ENCODE measurements at places on chromosomes 11 and 22. TPM values are rescaled to one million over a fixed set of nuclear protein-coding genes. Genes with fewer than 3 reads are reported as not detected.

Gene MS4A3
- not detected for total RNA-seq

Gene CDC42EP1
- 15.1 TPM for total RNA-seq

Gene FGF4
- not detected for total RNA-seq

Gene BDNF
- 1.8 TPM for total RNA-seq

Gene SMTNL1
- not detected for total RNA-seq

Gene ACR
- not detected for total RNA-seq

Gene SLC22A8
- under 0.01 TPM for total RNA-seq

Measured in uterine smooth muscle cell (primary cell).